ENCODE measurements at places on chromosomes 5 and 9.

GRCh38 chr5:54990841-54991258 is 5.5 kb upstream of the ESM1 start:
- no peak for DNase-seq

DNA sequence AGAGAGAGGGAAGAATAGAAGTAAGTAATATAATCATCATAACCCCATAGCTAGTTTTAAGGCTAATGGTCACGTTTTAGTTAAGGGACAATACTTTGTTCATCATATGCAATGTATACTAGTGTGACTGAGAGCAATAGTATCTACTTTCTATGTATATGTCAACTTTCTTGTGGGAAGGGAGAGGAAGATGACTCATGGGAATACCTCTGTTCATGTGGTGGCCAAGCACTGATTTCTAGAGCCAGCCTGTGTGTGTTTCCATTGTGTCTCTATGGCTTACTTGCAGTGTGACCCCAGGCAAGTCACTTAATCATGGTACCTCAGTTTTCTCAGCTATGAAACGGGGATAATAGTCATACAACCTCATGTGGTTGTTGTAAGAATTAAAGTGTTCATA is 639.6 kb downstream of the CETN3 start:
- DNase-seq, result no peak

- DNase-seq, result no peak
Measured at GRCh38 chr9:137032858-137033257, 970 bp upstream of the FUT7 start.

DNA sequence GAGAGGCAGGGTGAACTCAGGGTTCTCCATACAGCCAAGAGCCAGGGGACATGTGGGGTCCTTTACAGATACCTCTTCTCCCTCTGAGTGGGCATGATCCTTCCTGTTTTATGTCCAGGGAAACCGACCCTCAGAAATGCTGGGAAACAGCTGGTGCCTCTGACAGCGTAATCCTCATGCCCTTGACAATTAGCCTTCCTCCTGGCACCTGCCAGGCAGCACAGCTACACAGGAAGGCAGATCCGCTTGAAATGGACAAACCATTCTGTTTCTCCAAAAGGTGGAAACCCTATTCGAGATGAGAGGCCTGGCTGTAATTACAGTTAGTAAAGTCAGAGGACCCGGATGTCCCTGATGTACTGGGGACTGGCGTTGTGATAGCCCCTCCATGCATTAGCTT is 7.2 kb downstream of the ERGIC1 start:
- DNase-seq, result no peak

DNA sequence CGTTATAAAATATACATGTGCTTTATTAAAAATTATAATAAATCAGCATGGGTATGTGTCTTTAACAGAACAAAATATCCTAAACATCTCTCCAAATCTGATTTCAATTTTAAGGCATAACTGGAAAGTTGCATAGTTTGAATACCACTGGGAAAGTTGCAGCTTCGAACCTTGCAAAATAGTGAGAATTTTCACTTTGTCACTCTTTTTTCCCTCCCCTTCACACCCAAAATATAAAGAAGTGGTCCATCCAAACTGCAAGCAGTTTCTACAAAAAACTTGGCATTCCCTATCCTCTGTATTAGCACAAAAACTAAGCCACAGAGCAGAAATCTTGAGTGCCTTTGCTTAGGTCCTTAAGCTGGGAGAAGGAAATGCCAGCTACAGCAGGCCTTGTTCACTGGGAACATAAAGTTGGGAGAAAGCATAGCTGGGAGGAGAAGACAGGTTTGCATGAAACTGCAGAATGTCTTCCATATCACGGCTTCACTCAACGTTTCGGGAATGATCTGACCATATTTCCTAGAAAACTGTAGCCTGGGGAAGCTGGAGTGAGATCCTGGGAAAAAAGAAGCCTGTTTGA is 400.3 kb downstream of the EBF1 start:
- no peak for DNase-seq

DNA sequence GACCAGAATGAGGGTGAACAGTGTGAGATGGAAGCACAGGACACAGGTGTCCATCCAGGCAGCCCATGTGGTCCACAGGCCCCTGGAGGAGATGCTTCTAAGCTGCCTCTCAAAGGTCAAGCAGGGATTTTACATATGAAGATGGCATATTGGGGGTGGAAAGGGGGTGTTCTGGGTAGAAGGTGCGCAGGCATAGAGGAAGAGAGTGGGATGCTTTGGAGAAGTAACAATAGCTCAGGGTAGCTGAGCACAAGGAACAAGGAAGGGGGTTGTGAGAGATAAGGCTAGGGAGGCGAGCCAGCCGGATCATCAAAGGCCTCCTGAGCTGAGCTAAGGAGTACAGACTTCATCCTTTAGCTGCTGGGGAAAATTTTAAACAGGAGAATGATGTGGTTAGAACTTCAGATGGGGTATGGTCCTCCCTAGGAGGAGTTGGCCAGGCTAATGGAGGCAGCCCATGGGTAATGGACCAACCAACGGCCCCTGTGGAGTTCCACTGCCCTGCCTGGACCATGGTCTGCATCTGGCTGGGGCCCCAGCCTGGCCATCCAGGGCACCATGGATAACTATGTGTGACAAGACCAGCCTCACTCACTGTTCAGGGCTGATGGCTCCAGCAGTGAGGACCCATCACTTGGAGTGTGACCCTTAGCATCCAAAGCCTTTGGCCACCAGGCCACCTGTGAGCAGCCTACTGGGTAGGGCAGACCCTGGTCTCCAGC is 86.8 kb upstream of the TBC1D2 start:
- DNase-seq, result no peak

DNA sequence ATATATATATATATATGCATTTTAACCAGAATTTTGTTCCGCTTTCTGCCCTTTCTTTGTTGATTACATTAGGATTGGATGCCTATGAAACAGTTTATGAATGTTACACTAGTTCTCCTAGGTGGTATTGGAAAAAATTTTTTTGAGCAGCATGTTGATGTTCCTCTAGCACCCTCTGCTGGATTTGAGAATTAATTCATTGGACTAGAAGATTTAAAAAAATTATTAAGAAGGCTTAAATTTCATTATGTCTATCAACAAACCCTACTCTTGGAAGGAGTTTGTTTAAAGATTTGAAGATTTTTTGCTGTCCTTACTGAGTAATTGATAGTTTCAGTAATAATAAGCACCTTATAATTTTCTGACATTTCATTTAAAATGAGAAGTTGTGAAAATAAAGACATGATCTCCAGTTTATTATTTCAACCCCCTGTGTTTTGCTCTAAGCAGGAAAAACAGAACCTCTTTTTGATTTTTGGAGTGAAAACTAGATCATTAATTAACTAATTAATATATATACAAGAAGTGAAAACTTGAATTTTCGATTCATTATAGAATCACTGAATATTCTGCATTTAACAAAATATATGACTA is 89.6 kb downstream of the CCDC171 start:
- peak; percentile 39 for DNase-seq

DNA sequence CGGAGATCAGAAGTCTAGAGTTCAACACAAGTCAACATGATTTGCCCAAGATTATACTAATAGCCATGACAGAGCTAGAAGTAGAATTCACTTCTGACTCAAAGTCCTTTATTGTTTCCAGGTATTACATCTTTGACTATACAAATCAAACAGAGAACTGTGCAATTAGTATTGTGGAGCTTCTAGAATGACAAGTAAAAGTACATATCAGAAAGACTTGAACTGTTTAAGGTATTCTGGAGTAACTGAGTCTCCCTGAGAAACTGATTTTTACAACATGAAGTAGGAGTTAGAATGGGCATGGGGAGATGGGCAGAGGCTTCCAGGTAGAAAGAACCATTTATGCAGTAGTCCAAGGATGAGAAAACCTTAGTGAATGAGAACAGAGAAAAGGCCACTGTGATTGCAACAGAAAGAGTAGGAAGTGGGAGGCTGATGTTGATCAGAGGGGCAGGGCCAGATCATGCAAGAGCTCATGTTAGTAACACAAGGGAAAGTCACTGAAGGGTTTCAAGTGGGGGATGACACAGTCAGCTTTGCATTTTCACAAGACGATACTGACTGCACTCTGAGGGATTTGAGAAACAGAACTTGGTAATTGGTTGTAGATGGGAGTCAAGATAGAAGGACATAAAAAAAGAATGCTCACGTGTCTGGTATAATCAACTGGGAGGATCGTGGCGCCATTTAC is 280.7 kb downstream of the RFX3 start:
- DNase-seq, result peak; percentile 33

- DNase-seq, result no peak
Measured at GRCh38 chr5:14779975-14780374, 91.6 kb downstream of the ANKH start.

- no peak for DNase-seq
Measured at GRCh38 chr5:117488976-117489500, 914.4 kb upstream of the SEMA6A start.

DNA sequence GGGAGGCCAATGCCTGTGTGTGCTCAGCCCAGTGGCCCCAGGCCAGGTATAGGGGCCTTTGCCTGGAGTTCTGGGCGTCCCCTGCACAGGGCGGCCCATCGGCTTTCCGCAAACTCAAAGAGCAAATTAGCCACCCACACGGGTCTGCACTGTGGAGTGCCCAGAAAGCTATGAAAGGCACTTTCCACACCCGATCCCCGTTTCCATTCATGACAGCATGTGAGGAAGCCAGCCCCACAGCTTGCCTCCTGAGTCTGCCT is 5.2 kb downstream of the DBH start:
- DNase-seq, result no peak

- DNase-seq, result no peak
Measured at GRCh38 chr5:59126016-59126707, 543.3 kb downstream of the RAB3C start.

DNA sequence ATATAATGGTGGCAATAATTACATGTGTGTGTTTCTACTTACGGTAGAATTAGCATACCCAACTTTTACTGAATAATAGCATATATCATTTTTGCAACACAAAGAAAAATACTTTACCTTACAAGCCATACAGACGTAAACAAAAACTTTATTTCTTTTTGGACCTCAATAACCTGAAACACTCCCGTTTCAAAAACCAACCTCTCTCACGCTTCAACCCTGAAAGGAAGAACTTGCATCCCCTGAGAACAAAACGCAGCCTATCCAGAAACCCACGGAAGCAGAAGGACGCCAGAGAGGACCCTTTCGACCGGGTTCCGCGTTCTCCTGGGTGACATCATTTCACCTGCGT is at the start of gene RNF38:
Gene RNF38 (minus strand): TSS at position 290 of the 352 bp plus-strand sequence. CDS start 161 bp downstream, at position 129.
- no peak for DNase-seq

DNA sequence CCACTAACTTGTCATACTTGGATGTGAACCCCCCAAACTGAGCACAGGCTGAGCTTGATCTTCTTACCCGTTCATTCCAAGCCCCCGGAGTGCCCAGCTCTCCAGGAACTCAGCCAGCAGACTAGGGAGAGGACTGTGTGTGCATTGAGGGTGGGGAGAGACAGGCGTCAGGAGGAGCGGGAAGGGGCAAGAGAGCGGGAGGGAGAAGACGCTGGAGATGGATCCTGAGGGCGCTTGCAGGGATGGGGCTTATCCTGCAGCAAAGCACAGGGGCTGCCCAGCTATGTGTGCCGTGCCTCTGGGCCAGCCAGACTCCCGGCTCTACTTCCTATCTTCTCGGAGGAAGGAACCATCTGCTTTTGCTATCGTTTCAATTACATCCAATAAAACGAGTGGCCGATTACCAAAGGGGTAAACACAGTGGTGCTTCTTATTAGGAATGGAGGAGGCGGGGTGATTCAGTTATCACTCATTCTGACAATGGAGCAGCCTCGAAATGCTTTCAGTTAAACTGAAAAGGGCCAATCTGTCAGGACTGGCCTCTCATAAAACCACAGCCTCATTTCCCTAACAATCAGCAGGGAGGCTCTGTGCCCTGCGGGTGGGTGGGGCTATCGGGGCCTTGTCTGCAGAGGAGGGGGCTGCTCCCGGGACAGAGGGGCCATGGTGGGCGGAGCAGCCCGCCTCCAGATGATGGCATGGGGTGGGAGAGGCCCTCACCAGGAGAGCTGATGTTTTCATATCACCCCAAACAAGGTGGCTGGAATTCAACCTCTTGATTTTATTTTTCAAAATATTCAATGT is 168.2 kb downstream of the DAB2IP start:
- DNase-seq, result peak; percentile 38

DNA sequence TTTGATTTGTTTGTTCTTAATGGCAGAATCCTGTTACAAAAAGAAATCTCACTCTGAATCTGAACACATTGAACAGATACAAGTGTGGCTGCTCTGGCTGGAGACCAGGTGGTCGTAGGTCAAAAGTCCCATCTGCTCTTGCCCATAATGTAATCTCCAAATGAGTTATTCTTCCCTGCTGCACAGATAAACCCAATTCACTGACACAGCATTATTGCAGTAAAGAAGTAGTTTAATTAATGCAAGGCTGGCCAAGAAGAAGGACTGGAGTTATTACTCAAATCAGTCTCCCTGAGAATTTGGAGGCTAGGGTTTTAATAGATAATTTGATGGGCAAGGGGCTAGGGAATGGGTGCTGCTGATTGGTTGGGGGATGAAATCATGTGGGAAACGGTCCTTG is 52.6 kb downstream of the PUM3 start:
- no peak for DNase-seq

- peak; percentile 100 for DNase-seq
Measured at GRCh38 chr9:127734747-127735529, at the start of gene TOR2A. Gene TOR2A (minus strand): TSS chr9:127735294. CDS start chr9:127735270, 24 bp downstream.

DNA sequence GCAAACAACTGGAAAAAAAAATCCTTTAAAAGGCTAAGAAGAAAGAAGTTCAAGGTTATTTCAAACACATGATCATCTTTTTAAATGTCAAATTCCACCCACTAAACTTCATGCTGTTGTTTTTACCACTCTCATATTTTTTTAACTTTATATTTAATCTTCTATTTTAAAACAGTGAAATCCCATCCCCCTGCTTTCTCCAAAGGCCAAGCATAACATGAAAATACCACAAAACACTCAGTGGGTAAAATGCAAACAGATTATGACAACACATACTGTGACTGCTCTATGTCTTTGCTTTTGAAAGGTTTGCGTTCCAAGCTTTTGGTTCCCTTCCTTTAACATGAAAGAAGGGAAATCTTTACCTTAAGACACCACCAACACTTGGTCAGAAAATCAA is 127.6 kb downstream of the SNCAIP start:
- no peak for DNase-seq

- no peak for DNase-seq
Measured at GRCh38 chr5:2758632-2759031, 7.2 kb upstream of the IRX2 start.

GRCh38 chr9:98877311-98877710 is 66.4 kb upstream of the COL15A1 start:
- no peak for DNase-seq

Data from GM20000 (cell line).